CD4-positive, alpha-beta T cell treated with Interleukin-4 for 1 hour (primary cell): ENCODE measurements at places on chromosomes 2 and 18.
A peak's percentile ranks its signal among the peaks of the same experiment; 100 is the strongest.

DNA sequence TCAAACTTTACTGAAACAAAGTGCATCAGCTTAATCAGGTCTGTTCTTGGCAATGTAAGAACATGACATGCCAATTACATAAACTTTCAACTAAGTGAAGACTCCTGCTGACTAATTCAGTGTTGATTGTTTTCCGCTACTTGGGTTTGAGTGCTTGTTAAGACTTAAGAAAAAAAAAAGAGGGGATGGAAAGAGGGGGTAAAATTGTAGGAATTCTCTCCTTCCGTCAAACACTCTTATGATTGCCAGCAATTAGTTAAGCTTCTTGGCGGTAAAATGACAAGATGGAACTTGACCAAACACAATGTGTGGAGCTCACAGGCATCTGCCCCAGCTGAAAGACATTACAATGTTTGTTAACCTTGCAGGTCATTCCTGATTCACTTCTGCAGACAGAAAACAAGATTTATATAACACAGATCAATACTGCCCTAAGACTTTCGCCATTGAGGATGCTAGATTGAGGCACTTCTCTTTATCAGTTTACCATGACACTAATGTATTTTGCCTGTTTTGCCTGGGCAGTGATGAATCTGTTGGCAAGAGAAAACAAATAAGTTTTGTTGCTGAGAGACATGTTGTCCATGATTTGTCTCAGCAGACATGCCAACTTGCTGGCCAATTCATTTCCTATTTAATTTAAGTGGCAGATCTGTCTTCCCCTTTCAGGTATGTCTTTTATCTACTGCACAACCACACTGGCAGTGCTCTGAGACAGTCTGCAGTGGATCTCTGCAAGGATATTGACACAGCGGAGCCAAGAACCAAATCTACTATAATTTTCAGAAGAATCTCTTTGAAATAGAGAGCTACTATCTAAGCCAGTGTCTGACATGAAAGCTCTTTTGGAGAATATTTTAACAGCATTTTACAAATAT, 410.0 kb upstream of the KCNH7 start:
- no peak for DNase-seq

- DNase-seq = no peak
Observed at GRCh38 chr2:6822406-6822805, 43.3 kb downstream of the CMPK2 start.

DNA sequence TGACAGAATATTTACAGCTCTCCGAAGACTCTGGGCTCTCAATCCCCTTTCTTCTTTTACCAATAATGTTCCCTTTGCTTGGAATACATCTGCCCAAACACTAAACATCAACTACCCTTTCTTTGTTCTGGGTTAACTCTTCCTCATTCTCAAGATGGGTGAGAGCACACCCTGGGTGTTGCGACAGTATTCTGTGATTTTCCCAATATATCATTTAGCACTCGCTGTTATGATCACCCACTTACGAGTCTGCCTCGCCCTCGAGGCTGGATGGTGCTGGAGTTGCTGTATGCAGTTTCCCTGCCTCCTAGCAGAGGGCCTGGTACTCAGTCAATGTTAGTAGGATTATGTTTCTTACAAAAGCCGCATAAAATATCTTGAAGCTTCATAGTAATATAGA, 93.2 kb downstream of the SOCS6 start:
- no peak for DNase-seq

DNA sequence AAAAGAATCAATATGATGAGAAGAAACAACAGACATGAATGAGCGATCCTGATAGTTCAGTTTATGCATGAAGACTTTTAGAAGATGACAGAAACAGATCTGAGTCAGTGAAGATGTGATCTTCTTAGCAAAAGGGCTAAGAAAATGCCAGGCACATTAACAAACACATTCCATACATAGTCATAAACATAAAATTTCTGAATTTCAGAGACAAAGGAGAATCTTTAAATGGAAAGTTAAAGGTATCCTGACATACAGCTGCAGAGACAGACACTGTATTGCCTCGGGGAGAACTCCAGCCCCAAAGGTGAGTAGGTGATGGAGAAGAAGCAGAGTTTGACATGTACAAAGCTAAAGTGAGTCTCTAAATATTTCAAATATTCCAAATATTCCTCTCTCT, 40.6 kb upstream of the FN1 start:
- no peak for DNase-seq

- DNase-seq = no peak
Observed at GRCh38 chr18:69866212-69866611, 81.5 kb downstream of the CD226 start.

- DNase-seq = no peak
Observed at GRCh38 chr18:62312851-62313250, 12.3 kb upstream of the TNFRSF11A start.

DNA sequence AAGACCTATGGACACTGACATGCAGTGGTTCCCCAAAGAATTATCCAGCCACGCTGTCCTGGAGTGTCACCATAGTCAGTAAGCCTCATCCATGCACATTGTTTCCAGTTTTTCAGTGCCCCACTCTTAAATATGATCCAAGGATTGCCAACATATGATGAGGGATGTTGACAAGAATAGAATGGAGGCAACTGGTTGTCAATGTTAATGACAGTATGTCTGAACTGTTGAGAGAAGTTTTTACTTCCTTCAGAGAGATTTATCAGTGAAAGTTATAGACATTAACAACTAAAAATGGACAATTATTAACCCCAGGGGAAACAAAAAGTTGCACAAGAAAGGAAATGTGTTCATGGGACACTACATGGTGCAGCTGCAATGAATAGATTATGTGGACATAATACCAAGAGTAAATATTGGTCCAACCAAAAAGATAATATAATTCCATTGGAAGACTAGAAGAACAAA, 69.9 kb downstream of the CYP26B1 start:
- no peak for DNase-seq

DNA sequence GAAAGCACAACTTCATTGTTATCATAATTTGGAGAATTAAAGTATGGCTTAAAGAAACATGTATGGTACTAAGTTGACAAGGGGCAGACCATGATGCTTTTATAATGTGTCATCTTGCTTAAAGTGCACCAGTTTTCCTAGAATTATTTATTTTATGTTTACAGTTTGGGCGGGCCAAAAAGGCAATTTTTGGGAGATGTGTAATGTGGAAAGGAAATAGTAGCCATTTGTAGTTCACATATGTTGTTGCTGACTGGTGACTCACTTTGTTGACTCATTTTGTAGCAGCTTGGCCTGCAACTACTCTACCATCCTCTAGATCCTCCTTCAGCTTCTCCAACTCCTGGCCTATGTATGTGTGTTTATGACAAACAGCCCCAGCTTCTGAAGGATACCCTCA, 7.7 kb downstream of the ZSCAN30 start:
- no peak for DNase-seq

DNA sequence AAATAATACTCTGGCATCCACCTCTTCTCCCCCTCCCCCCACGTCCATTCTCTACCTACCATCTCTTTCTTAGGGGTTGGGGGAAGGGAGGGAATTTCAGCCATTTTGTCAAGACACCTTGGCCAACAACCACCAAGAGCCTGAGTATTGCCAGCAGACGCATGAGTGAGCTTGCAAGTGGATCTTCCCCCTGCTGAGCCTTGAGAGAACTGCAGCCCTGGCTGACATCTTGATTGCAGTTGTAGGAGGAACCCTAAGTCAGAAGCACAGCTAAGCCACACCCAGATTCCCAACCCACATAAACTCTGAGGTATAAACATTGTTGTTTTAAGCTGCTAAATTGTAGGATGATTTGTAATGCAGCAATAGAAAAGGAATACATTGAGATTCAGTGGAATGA, 165.6 kb downstream of the TMEFF2 start:
- no peak for DNase-seq

- peak; percentile 75 for DNase-seq
Observed at GRCh38 chr2:84865181-84865783, 15.6 kb downstream of the TRABD2A start.

- no peak for DNase-seq
Observed at GRCh38 chr2:78132391-78133370, 610.5 kb upstream of the LRRTM4 start.

- no peak for DNase-seq
Observed at GRCh38 chr2:100785626-100786296, 34.2 kb upstream of the NPAS2 start.

- DNase-seq = no peak
Observed at GRCh38 chr18:29104671-29105070, 927.7 kb upstream of the CDH2 start.

- DNase-seq = no peak
Observed at GRCh38 chr2:12155303-12156051, 409.0 kb downstream of the LPIN1 start.
